ENCODE measurements at places on chromosomes 4 and X. TPM values are rescaled to one million over a fixed set of nuclear protein-coding genes. Genes with fewer than 3 reads are reported as not detected.

- no peak for ATAC-seq
These were observed 707 bp upstream of the OTUD4 start for GRCh38 chr4:145181091-145181501.

- no peak for ATAC-seq
These were observed 21.2 kb upstream of the CYP4V2 start for GRCh38 chr4:186169945-186170802.

Gene STPG2
- total RNA-seq: 0.20 TPM

GRCh38 chrX:102859550-102859871 lies 77.6 kb upstream of the RAB40AL start:
- no peak for ATAC-seq

- ATAC-seq: no peak
These were observed 69.9 kb upstream of the BRS3 start for GRCh38 chrX:136417806-136418205.

Gene GATA1
- total RNA-seq: not detected

DNA sequence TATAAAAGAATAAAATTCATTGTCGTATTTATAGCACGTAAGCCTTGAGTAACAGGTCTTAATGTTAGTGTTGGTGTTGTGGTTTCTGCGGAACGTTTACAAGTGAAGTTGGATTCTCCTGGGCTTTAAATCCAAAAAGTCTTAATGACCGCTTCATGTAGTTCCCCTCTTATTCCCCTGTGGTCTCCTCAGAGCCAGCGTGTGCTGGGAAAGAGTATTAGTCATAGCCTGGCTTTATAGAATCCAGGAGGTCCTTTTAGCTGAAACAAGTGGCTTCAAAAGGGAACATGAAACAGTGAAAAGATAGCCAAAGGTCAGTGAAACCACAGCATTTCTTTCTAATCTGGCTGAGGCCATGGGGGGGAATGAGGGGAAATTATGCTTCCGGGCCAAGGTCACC lies 79.1 kb downstream of the CLCN4 start:
- no peak for ATAC-seq

GRCh38 chr4:71732706-71733105 lies 51.2 kb downstream of the GC start:
- ATAC-seq: no peak

Gene ITIH6
- not detected for total RNA-seq

DNA sequence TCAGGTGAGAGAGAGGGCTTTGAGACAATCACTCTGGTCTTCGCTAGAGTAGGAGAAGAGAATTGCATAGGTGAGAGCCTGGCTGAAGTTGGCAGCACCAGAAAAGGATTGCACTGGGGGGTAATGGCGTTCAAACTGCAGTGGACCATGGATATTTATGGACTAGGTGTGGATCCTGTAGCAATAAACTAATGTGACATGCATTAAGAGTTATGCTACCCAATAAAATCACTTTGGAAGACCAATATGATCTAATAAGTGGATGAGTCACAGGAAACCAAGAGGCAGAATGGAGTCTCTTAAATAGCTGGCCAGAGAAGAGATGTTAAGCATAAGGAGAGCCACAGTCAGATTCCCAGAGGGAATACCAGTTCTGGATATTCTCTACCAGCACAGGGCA lies 259.8 kb downstream of the FBXO8 start:
- no peak for ATAC-seq

GRCh38 chr4:187416216-187416615 lies 579.4 kb upstream of the ZFP42 start:
- ATAC-seq: no peak

Measured in esophagus mucosa (tissue), 1 donor.